ENCODE measurements at places on chromosomes 4 and X.

DNA sequence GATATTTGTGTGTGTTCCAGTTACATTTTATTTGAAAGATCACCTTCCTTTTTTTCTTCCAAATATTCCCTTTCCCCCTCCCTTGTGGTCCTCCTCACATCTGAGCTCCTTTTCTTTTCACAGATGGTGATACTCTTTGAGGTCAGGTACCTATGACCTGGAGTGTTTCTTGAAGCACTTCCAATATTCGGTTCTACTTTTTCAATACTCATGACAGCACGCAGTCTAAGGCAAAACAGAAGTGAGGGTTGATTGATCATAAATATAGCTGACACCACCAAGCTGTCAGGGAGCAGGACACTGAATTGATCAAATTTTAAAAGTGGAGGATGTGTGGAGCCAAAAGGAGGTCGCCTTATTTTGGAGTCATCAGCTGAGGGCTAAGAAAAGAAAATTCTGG is 334.4 kb upstream of the MAGEB2 start:
- DNase-seq: no peak

DNA sequence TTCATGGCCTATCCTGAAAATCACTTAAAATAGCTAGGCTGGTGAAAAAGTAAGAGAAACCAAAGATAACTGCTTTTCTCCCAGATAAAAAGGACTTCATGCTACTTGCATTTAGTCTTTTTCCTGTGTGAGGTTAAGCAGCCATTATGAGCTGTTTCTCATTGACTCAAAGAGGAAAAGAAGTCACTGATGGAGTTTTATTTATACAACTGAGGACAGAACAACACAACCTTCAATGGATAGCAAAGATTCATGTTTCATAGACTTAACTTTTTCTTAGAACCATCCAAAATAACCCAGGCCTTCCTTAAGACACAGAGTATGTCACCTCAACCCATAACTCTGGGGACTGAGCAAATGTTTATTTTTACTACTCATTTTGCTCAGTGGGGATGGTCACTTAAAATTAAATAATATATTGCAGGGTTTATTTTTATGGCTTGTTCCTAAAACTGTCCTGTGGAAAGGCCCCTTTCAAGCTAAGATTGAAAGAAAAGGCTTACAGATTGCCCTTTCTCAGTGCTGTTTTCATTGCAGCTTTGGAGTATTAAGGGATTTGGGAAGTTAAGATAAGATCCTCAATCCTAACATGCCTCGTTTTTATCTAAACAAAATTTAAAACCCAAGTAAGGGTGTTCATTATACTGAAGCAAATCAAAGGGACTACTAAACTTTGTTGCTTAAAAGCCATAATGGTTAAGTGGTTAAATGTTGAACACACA is 252.6 kb upstream of the MAD2L1 start:
- no peak for DNase-seq

GRCh38 chrX:101693476-101693875 is 33.8 kb upstream of the ARMCX2 start:
- no peak for DNase-seq

GRCh38 chr4:139560406-139561104 is 4.5 kb upstream of the SETD7 start:
- DNase-seq: no peak

- DNase-seq: no peak
Measured at GRCh38 chrX:9611436-9612145, 146.7 kb downstream of the TBL1X start.

DNA sequence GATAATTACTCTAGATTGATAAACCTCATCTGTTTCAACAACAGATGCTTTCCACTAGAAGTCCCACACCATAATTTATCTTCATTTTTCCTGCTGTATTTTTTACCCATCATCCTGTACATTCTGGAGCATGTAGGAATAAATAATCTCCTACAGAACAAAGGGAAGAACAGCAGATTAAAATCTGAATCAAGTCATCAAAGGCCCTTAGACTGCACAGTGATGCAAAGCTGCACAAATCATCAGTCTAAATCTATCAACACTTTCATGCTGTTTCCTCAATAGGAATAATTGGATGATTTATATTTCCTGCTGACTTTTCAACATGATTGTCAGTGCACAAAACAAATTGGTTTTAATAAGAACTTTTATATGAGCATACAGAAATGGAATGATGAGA is 1143.9 kb downstream of the STIM2 start:
- DNase-seq: no peak

DNA sequence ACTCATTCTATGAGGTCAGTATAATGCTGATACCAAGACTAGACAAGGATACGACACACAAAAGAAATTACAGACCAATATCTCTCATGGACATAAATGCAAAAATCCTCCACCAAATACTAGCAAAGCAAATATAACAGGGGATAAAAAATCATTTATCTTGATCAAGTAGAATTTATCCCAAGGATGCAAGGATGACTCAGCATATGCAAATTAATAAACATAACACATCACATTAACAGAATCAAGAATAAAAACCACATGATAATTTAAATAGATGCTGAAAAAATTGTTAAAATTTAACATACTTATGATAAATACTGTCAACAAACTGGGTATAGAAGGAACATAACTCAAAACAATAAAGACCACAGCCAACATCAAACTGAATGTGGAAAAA is 69.4 kb upstream of the GABRA2 start:
- no peak for DNase-seq

DNA sequence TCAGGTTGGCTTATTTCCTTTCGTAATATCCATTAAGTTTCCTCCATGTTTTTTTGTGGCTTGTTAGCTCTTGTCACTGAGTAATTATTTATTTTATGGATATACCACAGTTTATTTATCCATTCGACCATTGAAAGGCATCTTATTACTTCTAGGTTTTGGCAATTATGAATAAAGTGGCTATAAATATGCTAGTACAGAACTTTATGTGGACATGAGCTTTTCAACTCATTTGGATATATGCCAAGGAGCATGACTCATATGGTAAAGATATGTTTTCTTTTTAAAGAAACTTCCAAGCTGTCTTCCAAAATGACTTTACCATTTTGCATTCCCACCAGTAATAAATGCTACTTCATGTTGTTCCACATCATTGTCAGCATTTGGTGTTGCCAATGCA is 803.6 kb downstream of the GLUD2 start:
- DNase-seq: no peak

DNA sequence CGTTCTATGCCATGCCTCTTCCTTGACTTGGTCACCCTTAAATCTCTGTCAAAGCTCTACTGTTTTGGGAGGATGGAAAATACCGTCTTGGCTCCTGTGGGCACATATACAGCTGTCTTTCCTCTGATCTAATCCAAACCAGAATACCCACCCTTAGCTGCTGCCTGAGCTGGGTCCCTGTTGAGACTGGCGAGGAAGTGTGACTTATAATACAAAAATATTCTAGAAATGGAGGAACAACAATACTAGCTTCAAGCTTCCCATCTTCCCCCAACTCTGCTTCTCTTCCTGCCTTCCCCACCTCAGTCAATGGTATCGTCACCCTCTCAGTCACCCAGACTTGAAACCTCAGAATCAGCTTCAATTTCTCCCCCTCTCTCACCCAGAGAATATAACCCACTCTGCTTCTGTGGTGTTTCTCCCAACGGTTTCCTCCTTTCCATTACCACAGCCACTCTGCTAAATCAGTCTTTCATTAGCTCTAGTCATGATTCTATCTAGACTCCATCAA is 599 bp upstream of the IL2RG start:
- no peak for DNase-seq

GRCh38 chr4:10893395-10893794 is 208.8 kb upstream of the CLNK start:
- DNase-seq: no peak

DNA sequence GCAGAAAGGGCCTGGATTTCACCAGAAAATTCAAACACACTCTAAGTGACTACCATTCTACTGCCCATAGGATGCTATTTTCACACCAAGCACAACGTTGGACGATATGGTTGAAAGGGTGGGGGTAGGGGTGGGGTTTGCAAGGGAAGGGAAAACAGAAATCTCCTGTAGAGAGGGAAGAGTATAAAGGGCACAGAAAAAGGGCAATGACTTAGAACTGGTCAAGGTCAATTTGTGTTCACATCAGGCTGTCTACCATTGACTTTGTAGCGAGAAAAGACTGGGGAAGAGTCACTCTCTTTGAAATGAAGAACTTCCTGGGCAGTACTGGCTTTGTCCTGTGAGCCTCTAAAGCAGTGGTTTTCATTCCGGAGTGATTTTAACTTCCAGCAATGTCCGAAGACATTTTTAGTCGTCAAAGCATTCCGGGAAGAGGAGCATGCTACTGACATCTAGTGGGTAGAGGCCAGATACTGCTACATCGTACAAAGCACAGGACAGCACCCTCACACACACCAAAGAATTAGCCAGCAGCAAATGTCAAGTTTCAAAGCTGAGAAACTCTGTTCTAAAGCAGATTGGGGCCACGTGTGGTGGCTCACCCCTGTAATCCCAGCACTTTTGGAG is 48.4 kb upstream of the SLC7A3 start:
- DNase-seq: no peak

DNA sequence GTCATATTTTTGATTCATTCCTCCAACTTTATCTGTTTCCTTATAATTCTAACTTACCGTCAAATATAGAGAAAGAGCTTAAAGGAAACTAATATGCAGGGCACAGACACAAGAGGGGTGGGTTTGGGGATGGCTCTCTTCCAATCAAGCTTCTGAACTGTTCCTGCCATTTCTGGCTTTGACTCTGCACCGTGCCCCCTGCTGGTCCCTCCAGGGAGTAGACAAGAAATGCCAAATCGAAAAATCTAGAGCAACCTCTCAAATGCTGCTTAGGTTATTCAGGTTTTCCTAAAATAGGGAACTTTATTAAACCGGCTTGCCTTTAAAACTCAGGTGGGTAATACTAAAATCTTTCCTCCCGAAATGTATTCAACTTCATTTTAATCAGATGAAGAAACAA is 39.8 kb upstream of the VCX3A start:
- DNase-seq: no peak

GRCh38 chr4:22500831-22501714 is 14.8 kb downstream of the ADGRA3 start:
- DNase-seq: peak; percentile 10

DNA sequence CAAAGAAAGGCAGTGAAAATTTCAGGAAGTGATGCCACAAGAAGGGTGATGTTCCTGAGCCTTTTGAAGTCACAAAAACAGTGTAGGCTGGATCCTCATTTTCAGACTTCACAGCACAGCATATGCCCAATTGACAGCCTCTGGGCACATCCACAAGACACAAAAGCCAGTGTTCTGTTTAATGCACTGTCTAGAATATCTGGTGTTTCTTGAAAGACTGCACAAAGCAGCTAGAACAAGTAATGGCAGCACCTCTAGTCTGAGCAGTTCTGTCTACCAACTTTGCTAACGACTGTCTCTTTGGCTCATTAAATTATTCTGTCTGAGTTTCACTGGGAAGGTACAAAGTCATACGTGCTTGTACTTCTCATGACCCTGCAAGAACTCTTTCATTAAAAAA is 417.1 kb upstream of the GALNT7 start:
- no peak for DNase-seq

DNA sequence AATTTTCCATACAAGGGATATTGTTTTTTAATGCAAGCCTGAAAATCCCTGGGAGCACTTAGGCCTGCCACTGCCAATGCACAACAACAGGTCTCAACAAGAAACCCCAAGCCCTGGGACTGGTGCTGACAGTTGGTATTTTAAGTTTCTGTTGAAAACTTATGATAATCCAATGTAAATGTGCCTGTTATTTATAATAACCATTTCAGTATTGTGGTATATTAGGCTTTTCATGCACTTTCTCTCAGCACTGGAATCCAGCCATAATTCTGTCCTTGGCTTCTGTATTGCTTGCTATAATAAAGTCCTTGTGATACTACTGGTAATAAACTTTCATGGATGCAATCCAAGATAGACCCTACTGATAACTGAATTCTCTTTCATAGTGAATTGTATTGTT is 218.9 kb downstream of the PCDH7 start:
- no peak for DNase-seq

GRCh38 chrX:109643687-109644086 is 18.7 kb upstream of the KCNE5 start:
- DNase-seq: no peak

GRCh38 chr4:153127760-153128494 is 76.3 kb upstream of the TRIM2 start:
- peak; percentile 66 for DNase-seq

DNA sequence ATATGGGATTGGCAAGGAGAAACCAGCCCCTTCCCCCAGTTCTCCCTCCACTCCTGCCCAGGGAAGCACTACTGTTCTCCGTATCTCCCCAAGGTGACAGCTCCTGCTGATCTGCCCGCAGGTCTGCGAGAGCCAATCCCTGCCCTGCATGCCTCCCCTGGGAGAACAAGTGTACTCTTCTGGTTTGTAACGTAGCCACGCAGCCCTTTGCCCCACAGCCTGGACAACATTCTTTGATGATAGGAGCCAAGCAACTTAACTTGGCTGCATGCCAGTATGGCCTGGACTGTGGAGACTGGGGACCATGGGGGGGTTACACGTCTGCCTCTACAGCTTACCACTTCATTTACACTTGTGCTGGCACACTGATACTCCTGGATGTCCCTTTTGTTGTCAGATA is 2.0 kb downstream of the STBD1 start:
- no peak for DNase-seq

DNA sequence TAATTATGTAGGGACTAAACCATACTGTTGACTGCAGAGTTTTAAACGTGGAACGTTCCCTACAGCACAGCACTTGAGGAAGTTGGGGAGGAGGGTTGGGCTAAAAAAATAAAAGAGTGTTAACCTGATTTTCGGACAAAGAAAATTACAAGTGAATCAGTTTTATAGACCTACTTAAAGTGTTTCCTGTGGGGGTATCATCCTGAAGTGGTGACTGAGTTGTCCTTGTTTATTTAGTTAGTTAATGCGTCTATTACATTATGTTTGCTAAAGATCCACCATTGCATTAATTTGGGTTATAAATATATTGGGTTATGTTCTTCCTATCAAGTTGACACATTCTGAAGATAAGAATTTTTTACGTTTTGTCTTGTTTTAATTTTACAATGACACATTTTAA is 14.7 kb downstream of the UNC5C start:
- no peak for DNase-seq

DNA sequence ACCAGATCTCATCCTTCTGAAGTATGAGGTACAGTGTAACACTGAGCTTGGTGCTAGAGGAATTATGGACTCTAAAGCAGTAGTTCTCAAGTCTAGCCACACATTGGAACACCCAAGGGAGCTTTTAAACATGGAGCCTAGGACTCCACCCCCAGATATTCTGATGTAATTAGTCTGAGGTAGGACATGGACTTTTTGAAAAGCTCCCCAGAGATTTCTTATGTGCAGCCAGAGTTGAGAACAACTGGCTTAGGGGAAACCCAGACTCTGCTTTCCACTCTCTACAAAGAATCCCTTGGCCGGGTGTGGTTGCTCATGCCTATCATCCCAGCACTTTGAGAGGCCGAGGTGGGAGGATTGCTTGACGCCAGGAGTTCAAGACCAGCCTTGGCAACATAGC is 11.6 kb upstream of the GDPD2 start:
- no peak for DNase-seq

GRCh38 chrX:48787505-48788443 is 1.4 kb downstream of the GATA1 start:
- no peak for DNase-seq

GRCh38 chr4:86831262-86832130 is 17.7 kb downstream of the SLC10A6 start:
- DNase-seq: no peak
